ENCODE measurements at places on chromosomes 2 and 18.
A peak's percentile ranks its signal among the peaks of the same experiment; 100 is the strongest.

DNA sequence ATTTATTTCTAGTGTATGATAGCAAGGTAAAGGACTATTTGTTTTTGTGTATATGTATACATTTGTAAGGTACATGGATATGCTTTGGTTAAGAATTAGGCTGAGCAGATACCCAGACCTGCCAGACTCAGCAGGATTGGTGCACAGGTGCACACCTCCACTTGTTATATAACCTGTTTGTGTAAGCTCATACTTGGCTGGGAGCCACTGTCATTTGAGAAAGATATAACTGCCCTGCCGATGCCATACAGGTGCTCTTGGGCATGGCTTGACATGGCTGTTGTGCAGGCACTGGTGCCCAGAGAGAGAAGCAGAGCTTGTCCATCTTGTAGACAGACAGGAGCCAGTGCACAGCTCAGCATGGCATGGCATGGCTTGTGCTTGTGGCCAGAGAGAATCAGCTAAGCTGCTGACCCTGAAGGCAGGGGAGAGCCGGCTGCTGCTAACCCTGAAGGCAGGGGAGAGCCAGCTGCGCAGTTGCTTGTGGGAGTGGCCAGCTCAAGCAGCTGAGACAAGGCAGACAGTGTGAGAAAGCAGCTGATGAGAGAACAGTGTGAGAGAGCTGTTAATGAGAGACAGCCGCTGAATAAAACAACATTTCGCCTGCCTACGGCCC, 136.5 kb downstream of the RNF144A start:
- no peak for DNase-seq

DNA sequence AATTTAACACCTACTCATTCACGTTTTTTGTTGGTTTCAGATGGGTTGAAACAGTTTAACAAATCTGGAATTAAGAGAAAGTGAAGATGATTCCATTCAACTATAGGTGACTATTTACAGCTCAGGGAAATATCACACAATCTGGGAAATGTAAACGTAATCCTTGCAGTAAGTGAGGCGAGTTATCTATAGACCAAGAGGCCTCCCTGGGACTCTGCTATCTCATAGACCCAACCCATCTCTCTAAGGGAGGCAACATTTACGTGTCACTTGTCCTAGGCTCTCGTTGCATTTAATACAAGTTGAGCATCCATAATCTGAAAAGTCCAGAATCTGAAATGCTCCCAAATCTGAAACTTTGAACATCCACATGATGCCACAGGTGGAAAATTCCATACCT, 2.0 kb upstream of the MOB4 start:
- DNase-seq, result no peak

DNA sequence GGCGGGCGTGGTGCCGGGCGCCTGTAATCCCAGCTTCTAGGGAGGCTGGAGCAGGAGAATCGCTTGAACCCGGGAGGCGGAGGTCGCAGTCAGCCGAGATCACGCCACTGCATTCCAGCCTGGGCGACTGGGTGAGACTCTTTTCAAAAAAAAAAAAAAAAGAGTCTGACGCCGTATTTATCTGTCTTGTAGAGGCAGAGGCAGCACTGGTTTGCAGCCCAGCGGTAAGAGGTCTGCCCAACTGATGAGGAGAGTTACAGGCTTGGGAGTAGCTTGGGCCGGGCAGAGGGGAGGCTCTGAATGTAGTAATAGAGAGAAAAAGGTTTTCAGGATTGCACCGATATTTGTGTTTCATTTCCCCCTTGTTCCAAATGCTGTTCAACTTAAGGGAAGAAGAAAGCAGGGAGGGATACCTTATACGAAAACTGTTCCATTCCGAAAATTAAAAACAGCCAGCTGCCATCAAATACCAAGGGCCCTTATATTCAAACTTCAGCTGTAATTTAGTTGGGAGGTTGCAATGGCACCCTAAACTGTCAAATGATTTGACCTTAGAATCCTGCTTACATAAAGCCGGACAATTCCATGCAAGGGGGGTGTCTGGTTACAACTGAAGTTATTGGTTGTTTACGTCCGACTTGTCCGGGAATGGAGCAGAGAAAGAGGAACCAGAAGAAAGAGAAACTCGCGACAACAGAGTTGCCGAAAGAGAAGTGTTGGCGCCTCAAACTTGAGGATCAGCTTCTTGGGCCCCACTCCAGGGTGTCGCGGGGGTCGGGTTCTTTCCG, 9.2 kb upstream of the SP9 start:
- DNase-seq, result no peak

GRCh38 chr2:166539340-166540162, 45.5 kb upstream of the SCN7A start:
- DNase-seq, result no peak

DNA sequence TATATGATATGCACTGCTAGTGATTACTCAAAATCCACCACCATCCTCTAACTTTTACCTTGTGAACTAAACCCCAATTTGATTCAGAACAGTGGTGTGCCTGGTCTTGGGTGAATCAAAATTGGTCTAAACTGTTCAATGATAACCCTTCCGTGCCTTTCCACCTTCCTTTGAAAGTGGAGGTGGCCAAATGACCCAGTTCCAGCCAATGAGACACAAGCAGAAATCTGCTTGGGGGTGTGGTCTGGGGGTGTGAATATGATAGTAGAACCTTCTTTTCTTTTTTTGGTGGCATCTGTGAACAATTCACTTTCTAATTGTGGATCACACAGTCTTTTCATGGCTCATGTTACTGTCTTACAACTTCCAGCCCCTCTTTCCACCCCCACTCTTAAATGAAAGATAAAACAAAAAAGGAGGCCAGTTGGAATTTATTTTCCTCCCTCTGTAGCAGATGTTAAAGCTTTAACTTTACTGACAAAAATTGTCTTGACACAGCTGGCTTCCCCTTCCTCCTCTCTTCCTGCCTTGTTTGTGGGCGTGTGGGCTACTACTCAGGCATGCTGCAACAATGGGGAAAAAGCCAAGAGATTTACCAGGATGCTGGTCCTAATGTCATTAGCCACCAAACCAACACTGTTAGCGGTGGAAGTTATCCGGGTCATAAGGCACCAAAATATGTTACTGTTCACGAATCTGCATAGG, 58.8 kb upstream of the ANKRD44 start:
- no peak for DNase-seq

- no peak for DNase-seq
Observed at GRCh38 chr2:185265747-185266146, 472.9 kb upstream of the FSIP2 start.

DNA sequence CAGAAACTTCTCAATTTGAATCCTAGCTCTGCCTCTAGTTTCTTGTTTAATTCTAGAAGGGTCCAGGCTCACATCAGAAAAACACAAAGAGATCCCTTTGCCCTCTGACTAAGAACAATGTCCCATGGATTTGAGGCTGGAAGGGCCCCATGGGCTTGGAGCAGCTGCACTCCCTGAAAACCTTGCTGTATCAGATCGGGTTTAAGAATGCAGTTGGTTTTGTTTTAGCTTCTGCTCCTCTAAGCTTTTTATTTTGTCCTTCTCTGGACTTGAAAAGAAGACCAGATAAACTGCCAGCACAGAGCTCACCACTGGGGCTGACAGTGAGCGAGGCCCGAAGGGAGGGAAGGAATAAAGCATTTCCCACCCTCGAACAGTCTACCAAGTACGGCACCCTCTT, 69.2 kb upstream of the WIPF1 start:
- no peak for DNase-seq

DNA sequence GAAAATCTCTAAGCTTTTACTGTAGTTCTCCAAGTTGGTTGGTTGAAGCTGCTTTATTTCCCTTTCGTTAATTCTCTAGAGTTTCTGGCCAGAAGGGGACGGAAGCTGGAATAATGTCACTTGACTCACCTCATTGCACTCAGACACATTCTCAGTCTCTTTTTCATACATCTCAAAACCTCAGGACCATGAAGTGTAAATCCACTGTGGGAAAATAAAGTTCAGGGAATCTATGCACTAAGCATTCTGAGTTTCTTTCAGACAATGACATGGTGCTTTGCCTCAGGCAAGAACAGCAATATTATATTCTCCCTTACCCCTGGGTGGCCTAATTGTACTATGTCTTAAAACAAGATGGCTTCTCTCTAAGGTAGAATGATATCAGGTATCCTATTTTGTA, 167.8 kb downstream of the PRPF40A start:
- no peak for DNase-seq

- no peak for DNase-seq
Observed at GRCh38 chr2:200613692-200614091, 27.9 kb downstream of the AOX1 start.

DNA sequence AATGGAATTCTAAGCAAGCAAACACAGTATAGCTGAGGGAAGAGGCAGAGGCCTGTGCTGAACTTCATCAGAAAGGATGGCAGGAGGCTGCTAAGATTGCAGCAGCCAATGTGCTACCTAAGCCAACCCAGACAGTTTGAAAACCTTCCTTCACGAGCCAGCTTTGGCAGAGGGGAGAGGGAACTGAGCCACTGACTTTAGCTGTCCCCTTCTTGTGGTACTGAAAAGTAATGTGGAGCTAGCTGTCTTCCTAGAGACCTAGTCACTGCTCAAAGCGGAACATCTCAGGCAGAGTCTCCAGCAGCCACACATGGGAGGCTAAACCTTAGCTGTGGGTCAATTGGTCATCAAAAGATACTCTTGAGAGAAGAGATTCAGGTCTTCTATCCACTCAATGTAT, 419.0 kb downstream of the FBXO15 start:
- no peak for DNase-seq

GRCh38 chr2:180446492-180446891, 439.4 kb upstream of the CWC22 start:
- DNase-seq, result no peak

- no peak for DNase-seq
Observed at GRCh38 chr18:77470569-77471413, 221.1 kb downstream of the GALR1 start.

DNA sequence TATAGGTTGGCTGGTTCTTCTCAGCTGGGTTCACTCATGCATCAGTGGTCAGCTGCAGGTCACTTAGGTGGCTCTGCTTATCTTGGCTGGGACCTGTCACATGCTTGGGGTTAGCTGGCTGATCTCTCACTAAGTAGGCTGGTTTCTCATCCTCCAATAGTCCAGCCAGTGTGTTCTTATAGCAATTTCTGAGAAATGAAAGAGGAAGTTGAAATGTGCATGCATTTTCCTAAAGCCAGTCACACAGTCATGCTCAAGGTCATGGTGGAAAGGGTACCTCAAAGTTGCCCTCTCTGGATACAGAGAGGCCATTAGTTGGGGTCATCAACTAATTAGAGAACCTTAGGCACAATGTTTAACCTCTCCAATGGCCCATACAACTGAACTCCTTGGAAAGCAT, 64.4 kb downstream of the KLHL29 start:
- DNase-seq, result no peak

DNA sequence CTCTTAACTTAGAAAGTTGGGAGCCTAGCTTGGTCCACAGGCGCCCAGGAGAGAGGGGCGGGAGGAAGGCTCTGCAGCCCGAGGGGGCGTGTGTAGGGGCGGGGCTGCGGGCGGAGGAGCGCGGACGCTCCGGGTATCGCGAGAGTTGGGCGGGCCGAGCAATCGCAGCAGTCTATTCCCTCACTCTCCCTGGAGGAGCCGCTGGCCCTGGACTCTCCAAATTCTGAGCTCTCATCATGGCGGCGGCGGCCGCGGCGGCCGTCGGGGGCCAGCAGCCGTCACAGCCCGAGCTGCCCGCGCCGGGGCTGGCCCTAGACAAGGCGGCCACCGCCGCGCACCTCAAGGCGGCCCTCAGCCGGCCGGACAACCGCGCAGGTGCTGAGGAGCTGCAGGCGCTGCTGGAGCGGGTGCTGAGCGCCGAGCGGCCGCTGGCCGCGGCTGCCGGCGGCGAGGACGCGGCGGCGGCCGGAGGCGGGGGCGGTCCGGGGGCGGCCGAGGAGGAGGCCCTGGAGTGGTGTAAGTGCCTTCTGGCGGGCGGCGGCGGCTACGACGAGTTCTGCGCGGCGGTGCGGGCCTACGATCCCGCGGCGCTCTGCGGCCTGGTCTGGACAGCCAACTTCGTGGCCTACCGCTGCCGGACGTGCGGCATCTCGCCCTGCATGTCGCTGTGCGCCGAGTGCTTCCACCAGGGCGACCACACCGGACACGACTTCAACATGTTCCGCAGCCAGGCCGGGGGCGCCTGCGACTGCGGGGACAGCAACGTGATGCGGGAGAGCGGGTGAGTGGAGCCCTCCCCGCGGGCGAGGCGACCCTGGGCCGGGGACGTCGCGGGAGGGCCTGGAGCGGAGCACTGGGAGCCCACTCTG, at the start of gene UBR3:
Gene UBR3, plus strand, starts transcription at position 183 of the 869 bp plus-strand sequence. Its CDS starts 54 bp downstream, at position 237.
- DNase-seq, result peak; percentile 96

- no peak for DNase-seq
Observed at GRCh38 chr2:43943323-43943722, 52.5 kb downstream of the LRPPRC start.

DNA sequence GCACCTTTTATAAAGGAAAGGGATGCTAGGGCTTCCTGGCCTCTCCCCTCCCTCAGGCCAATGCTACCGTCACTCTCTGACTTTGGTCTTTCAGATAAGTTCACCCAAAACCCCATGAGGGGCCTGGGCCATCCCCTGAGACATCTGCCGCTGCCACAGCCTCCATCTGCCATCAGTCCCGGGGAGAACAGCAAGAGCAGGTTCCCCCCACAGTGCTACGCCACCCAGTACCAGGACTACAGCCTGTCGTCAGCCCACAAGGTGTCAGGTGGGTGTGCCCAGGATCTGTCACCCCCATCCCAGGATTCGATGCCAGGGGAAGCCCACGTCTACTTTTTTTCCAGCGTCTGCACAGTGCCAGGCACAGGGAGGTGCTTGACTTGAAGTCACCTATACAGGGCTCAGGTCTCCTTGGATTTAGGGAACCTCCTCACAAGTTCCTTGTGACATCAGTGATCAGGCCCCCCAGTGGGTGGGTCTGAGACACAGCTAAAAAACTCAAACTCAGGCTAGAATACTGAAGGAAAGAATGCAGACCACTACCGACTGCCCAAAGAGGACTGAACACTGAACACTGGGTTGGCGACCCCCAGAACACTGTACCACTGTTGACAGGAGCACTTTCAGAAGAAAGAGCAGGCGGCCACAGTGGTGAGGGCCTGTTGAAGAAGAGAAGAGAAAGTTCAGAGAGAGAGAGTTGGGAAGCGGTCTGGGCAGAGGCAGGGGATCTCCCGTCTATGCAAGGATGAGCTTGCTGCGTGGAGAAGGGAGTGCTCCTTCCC, 85.3 kb downstream of the EPAS1 start:
- DNase-seq, result no peak

All from HuH-7.5 (cell line).